ENCODE measurements at places on chromosomes 2 and 18.

- DNase-seq: no peak
These were observed 67.5 kb upstream of the RGPD5 start for GRCh38 chr2:109726379-109727270.

DNA sequence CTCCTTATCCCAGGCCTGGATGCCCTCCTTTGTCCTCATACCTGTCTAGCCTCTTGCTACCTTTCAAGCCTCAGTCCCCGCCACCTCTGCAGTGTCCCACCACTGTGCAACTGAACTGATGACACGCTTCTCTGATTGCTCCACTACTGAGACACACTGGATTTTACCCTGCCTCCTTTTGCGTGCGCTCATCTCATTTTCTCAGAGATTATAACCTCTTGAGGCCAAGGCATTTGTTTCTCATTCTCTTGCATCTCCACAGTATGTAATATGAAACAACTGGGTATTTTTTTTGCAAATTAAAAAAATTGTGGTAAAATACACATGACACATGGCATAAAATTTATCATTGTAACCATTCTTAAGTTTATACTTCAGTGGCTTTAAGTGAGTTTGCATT is 95.4 kb downstream of the PRKCE start:
- no peak for DNase-seq

- no peak for DNase-seq
These were observed 13.7 kb upstream of the TET3 start for GRCh38 chr2:73970850-73971471.

GRCh38 chr2:16745466-16745865 is 79.8 kb upstream of the CYRIA start:
- DNase-seq: no peak

DNA sequence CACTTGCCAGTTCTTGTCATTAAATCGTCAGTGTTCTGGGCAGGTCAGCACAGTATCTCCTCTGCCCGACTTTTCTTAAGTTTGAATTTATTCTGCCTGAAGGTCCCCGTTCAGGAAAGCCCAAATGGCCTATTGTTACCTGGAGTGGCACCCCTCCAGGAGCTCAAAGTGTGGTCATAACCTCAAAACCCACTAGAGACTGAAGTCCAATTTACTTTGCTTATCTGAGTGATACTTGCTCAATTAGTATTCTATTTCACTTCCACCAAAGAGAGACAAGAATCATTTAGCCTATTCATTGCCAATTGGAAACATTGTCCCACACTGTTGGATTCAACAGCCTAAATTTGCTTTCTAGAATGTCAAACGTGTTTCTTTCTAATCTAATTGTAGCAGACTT is 375.3 kb downstream of the LNPK start:
- no peak for DNase-seq

Data from H9 (cell line).